SK-N-SH (cell line): ENCODE measurements at places on chromosomes 5 and 9. TPM values are rescaled to one million over a fixed set of nuclear protein-coding genes. Genes with fewer than 3 reads are reported as not detected.

DNA sequence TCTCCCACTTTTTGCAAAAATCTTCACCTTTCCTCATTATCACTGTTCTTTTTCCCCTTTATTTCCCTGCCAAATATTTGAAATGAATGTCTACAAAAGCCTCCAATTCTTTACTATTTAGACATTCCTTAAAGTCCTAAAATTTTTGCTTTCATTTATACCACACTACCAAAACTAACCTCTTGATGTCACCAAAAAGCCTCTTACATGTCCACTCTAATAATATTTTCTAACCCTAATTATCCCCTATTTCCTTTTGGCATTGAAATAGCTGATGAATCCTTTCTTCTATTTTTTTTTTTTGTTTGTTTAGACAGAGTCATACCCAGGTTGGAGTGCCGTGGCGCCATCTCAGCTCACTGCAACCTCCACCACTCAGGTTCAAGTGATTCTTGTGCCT, 32.3 kb upstream of the NRG2 start:
- peak; percentile 11 for DNase-seq

GRCh38 chr9:97723819-97724218, 26.7 kb upstream of the XPA start:
- no peak for DNase-seq

DNA sequence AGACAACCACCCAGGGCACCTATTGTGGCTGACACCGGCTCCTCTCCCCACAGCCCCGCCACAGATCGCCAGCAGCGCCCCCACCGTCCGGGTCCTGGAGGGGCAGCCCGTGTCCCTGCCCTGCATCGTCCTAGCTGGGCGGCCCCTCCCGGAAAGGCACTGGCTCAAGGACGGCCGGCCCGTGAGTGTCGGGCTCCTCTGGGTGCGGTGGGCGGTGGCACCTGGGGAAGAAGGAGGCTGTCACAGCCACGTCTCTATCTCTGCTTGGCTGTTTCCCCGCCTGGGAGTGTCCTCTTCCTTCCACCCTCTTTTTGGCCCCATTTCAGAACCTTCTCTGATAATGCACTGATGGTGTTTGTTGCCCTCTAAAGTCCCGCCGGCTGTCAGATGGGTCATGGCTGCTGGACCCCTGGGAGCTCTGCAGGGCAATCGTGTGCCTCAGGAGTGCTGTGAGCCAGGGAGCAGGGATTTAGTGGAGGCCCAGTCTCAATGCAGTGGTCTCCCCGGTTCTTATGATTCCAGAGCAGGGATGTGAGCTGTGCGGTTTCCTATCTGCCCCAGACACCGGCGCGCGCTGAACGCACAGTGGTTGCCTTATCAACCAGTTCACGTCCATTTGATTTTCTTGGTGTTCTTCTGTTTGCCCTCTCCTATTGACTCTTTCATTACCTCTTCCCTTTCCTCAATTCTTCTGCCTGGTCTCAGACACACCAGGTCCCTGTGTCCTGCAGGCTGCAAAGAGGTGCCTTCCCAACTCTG, 55.3 kb downstream of the HMCN2 start:
- DNase-seq = peak; percentile 40

The MYO10 gene
- polyA plus RNA-seq = 8.1 and 8.7 TPM in 2 replicates

- DNase-seq = peak; percentile 8
Observed at GRCh38 chr5:54249210-54250028, 61.0 kb downstream of the ARL15 start.

- no peak for DNase-seq
Observed at GRCh38 chr9:92406477-92406876, 2.1 kb upstream of the OGN start.

GRCh38 chr9:116101516-116101915, 52.1 kb upstream of the PAPPA start:
- DNase-seq = no peak

DNA sequence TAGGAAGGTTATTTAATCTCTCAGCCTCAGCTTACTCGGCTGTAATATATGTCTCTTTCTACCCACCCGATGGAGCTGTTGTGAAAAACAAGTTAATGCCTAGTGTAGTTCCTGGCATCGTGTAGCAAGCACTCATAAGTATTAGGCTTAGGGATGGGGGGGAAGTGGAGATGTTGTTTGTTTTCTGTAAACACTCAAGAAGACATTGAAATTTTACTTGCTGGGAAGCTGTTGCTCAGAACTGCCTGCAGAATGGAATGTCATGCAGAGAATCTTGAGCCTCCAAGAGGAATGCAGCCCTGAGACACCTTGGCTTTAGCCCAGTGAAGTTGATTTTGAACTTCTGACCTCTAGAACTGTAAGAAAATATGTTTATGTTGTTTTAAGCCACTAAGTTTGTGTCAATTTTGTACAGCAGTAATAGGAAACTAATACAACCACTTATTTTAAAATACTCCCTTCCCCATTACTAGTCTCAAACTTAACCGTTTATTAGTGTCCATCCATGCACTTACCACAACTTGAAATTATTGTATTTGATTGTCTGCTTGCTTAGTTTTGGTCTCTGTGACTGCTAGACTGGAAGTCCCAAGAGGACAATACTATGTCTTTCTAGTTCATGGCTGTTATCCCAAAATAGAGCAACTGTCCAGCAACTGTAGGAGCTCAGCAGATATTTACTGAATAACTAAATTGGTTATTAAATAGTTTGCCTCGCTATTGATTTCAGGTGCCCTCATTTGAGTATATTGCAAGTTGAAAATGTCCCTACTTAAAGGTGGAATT, 53.8 kb downstream of the MFAP3 start:
- DNase-seq = no peak

The MVB12B gene
- polyA plus RNA-seq = 3.7 and 5.1 TPM in 2 replicates

The ZNF618 gene
- 5.0 and 6.2 TPM in 2 replicates for polyA plus RNA-seq

DNA sequence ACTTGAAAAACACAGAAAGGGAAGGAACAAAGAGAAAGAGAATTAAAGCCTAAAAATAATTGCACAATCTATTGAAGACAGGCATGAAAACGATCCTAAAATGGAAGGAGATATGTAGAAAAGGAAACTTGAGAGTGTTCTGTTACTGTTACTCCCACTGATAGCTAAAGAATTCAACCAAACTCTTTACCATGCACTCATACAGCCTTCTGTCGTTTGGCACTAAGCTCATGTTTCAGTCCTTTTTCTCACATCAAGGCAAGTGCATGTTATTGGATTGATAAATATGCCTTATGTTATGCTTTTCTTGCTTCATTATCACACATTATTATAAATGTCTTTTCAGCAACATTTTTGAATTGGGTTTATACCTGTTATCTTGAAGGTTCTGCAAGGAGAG, 696.5 kb downstream of the EFNA5 start:
- DNase-seq = no peak
